SJCRH30 (cell line): ENCODE measurements at places on chromosomes 11 and 22. TPM values are rescaled to one million over a fixed set of nuclear protein-coding genes. Genes with fewer than 3 reads are reported as not detected.
A peak's percentile ranks its signal among the peaks of the same experiment; 100 is the strongest.

Gene VPREB3
- 0.28 TPM in 1 of 2 replicates, not detected in the other for total RNA-seq

Gene SMC1B
- not detected in 2 replicates for total RNA-seq

Gene PTPN5
- total RNA-seq = not detected in 2 replicates

Gene GTSE1
- 48.1 and 57.8 TPM in 2 replicates for total RNA-seq

Gene TMEM191B
- 0.79 TPM in 1 of 2 replicates, not detected in the other for total RNA-seq

Gene EIF3L
- total RNA-seq = 647 and 707 TPM in 2 replicates

DNA sequence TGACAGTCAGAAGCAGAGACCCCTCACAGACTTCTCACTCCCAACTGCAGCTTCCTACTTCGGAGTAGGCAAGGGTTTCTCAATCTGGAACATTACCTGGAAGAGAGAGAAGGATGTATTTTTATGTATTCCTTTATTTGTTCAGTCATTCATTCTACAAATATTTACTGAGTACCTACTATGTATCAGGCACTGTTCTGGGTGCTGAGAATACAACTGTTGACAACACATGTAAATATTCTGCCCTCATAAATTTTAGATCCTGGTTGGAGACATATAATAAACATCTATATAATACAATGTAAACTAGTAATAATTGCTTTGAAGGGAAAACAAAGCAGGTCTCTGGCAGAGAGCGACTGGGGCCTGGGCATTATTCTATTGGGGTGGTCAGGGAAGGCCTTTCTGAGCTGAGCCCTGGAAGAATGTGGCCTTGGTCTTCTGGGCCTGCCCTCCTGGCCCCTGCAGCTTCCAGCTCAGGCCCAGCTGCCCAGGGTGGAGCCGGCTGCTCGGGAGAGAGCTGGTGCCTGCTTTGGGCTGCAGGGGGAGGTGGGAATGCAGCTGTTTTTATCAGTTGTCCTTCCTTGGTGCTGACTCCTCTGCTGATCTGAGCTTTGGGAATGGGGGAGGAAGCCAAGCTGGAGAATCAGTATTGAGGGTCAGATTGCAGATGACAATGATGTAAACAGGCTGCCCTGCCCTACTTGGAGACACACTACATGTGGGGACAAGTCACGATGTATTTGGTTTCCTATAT, 46.8 kb downstream of the PKNOX2 start:
- DNase-seq = peak; percentile 89

- no peak for DNase-seq
Measured at GRCh38 chr22:40215266-40215665, 37.5 kb downstream of the TNRC6B start.

DNA sequence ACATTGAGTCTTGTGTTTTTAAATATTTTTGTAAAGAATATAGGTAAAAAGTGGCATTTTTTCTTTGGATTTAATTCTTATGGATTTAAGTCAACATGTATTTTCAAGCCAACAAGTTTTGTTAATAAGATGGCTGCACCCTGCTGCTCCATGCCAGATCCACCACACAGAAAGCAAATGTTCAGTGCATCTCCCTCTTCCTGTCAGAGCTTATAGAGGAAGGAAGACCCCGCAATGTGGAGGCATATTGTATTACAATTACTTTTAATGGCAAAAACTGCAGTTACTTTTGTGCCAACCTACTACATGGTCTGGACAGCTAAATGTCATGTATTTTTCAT, 333 bp upstream of the CD3E start:
- no peak for DNase-seq

DNA sequence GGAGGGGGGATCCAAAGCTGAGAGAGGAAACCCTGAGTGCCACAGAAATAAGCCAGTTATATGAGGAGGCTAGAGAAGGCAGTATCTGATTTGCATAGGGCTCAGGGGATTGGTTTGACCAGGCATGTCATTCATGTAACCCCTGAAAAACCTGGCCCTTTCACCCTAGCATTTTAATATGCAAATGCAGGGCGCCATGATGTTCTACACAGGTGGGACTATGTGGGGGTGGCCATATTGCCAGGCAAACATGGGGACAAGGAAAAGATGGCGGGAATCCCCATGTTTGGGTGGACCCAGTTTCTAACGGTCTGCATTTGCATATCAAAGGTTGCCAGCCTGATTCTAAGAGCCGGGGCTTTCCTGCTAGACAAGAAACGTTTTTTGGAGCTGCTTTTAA, 27.2 kb downstream of the CSF2RB start:
- no peak for DNase-seq

DNA sequence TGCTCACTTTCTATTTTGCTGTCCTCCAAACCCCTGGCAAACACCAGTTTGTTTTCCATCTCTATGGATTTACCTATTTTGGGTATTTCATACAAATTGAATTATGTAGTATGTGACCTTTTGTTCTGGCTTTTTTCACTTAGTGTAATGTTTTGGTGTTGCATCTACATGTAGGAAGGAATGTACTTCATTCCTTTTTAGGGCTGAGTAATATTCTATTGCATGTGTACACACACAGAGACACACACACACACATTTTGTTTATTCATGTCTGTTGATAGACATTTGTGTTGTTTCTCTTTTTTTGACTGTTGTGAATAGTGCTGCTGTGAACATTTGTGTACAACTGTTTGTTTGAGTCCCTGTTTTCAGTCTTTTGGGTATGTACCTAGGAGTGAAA, 90.4 kb downstream of the UVRAG start:
- DNase-seq = no peak

DNA sequence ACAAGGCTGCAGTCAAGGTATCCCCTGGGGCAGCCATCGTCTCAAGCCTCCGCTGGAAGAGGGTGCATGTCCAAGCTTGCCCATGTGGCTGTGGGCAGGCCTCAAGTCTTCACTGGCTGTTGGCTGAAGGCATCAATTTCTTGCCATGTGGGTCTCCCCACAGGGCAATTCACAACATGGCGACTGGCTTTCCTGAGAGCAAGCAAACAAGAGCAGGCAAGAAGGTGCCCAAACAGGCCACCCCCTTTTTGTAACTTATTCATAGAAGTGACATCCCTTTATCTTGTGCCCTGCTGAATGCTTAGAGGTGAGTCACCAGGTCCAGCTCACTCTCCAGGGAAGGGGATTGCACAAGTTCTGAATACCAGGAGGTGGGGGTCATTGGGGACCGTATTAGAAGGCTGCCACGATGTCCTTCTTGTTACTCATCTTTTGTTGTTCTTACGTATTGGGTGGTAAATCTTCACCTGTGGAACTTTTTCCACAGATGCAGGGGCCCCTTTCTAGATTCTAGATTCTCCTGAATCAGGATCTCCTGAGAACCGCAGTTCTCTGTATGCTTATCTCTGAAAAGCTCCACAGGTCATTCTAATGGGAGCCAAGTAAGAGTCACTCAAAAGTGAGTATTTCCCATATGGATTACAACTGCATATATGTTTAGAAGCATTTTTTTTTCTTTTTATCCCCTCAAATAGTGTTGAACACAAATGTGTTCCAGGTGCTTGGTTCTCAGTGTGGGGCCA, 44.2 kb upstream of the MICAL2 start:
- no peak for DNase-seq

- DNase-seq = no peak
Measured at GRCh38 chr22:39806109-39806508, 87.5 kb downstream of the ENTHD1 start.

DNA sequence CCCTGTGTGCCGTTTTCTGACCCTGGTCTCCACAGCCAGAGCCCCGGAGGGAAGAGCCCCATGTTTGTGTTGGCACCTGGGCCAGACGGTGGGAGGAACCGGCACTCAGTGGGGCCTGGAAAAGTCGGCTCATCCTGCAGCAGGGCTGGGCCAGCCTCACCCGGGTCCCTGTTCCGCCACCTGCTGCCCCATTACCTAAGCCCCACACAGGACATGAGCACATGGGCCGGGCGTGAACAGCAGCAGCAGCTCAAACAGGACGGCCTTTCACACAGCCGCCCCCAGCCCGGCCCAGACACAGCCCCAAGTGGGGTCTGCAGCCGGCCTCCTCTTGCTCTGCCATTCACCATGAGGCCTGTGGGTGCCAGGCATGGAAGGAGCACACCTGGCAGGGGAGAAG, 302.4 kb downstream of the MN1 start:
- no peak for DNase-seq

DNA sequence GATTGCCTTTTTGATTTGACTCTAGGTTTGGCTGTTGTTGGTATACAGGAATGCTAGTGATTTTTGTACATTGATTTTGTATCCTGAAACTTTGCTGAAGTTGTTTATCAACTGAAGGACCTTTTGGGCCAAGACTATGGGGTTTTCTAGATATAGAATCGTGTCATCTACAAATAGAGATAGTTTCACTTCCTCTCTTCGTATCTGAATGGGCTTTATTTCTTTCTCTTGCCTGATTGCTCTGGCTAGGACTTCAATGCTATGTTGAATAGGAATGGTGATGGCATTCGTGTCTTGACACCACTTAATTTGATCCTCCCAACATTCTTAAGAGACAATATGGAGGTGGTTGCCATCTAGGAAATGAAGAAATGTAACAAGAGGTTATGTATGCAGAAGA, 388.1 kb upstream of the API5 start:
- DNase-seq = no peak

- no peak for DNase-seq
Measured at GRCh38 chr22:44616882-44617655, 84.9 kb upstream of the PRR5 start.

DNA sequence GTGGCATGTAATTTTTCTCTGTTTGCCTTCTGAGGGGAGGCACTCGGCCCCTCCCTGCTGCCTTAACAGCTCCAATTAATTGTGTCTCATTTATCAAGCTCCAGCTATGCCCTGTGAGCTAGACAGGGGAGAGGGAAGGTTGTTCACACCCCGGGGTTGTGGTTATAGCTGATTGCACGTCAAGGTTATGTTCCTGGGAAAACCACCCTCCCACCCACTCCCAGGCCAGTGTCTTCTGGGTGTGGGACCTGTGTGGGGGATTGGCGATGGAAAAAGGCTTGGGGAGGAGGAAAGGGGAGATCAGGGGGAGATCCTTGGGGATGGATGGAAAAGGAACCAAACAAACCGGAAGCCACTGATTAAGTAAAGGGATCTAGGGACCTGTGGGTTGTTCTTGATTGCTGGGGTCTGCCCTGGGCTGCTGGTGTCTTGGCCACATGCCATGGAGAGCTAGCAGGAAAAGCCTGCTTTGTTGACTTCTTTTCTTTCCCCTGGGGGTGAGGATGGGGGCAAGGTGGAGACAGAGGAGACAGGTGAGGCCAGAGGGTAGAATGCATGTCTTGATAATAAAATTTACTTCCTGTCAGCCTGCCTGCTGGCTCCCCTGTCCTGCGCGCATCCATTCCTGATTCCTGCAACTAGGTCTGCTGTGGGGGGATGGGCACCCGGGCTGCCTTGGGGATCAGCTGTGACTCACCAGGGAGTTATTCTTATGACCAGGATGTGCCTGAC, 13.5 kb upstream of the SORL1-AS1 start:
- peak; percentile 69 for DNase-seq

DNA sequence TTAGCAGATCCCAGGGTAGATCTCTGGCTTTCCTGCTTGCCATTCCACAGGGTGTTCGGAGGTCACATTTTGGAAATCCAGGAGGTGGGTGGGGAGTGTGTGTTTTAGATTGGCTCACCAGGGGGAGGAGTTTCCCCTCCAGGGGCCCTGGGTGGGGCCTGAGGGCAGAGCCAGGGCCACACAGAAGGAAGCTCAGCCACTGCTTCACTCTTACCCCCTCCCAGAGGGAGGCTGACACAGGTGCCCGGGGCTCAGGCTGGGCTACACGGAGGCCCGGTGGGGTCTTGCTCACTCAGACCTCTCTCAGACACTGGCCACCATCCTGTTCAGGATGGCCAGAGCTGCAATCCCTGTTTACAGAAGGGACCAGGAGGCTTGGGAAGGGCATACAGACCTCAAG, 2.5 kb downstream of the WNT7B start:
- DNase-seq = no peak

DNA sequence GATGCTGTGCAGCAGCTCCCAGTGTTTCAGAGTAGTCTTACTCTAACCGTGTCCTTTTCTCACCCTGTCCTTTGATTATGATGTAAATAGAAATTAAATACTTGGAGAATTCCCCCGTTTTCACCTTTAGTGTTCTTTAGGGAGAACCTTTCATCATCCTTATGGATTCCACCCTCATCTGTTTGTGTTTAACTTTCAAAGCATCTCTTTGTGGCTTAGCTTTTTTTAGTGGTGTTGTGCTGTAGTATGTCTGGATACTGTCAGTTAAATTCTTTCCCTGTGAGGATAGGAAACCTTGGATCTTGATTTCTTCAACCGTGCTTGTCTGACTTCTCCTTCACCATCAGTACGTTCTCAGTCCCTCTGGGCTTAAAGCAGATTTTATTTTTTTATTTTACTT, 48.5 kb downstream of the PPP6R3 start:
- no peak for DNase-seq

- no peak for DNase-seq
Measured at GRCh38 chr11:24679821-24680351, 183.0 kb downstream of the LUZP2 start.

DNA sequence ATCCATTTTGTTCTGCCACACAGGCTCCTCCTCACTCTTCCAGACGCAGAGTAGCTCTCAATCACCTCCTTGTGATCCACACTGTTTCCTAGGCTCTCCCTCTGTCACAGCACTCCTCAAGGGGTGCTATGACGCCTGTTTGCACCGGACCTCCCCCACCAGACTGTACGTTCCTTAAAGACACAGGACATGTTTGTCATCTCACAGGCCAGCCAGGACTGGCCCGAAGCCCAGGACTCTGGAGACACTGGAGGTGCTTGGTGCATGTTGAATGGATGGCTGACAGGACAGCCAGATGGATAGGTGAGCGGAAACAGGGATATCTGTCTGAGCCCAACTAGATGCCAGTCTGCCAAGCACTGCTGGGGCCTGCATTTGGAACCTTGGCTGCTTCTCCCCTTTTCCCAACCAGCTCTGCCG, 13.6 kb downstream of the PLA2G6 start:
- DNase-seq = no peak

DNA sequence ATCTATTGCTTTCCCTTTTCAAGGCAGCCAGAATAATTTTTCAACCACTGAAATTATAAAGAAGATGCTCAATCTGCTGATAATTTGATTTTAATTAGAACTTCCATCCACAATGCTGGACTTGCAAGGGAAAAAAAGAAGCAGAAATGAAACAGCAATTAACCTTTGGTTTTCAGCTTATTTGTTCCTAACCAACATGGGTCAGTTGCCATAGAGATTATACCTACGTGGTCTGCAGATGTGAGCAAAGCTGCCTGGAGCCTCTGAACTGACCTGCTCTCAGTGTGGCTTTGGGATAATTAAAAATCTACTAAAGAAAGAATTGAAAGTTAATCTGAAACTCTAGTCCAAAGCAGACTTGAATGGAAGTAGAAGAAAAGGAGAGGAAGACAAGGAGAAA, 195.7 kb upstream of the API5 start:
- DNase-seq = no peak

- no peak for DNase-seq
Measured at GRCh38 chr11:7381937-7382336, 103.4 kb upstream of the OLFML1 start.
